ENCODE measurements at places on chromosomes 7 and 10.

DNA sequence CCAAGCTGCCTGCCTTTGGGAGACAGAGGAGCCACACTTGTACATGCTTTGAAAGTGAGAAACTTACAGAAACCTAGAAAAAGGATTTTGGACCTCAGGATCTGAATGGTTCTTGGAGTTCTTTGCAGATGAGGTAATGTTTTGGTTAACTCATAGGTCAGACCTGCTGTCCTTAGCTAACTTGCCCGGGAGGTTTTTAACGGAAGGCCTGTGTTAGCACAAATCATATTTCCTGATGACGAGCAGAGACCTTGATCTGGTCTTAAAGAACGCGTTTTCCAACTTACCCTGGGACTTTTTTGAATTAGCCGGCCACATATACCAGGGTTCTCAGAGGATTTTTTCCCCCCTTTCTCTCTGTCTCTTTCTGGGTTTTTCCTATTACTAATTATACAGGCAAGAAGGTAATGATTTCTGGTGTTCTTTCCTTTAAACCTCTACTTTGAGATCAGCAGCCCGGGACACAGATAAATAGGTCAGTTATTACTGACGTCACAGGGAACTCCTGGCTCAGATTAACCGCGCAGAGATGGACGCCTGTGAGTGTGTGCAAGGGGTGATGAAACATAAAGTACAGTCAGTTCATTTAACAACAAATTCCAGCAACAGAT is 101.7 kb upstream of the KLF6 start:
- no peak for DNase-seq

DNA sequence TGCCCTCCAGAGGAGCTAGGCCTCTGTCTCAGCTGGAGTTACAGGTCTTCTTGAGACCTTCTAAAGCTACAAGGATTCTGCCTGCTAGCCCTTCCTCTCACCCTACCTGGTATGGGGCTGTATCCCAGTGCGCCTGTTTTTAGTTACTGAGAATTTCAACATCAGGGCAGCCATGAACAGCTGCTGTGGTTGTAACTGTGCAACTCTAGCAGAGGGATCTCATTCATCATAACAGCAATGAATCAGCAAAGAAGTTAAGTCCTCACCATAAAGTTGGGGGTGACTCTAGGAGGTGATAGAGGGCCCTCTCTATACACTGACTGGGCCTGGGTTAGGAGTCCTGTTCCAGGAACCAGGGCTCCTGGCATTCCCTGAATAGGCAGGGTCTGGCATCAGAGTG is 14.0 kb upstream of the CDH23 start:
- no peak for DNase-seq

DNA sequence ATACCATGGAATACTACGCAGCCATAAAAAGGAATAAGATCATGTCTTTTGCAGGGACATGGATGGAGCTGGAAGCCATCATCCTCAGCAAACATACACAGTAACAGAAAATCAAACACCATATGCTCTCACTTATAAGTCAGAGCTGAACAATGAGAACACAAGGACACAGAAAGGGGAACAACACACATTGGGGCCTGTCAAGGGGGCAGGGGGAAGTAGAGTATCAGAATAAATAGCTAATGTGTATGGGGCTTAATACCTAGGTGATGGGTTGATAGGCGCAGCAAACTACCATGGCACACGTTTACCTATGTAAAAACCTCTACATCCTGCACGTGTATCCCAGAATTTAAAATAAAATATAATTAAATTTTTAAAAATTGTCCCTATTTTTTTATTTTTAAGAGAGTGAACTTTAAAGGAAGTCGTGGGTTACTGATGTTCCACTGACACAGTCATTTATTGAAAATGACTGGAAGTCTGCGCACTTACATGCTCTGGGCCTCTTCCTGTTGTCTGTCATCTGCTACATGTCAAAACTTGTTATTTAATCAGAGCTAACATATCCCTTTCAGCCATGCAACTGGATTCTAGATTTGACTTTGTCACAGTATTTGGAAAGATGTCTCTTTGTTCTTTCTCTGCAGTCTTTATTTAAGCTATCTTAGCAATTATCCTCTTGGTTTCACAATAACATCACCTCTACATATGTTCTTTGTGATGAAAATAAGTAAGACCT is 73.7 kb upstream of the ABCB5 start:
- DNase-seq: no peak

GRCh38 chr7:794671-795329 is 37.5 kb upstream of the SUN1 start:
- DNase-seq: no peak

DNA sequence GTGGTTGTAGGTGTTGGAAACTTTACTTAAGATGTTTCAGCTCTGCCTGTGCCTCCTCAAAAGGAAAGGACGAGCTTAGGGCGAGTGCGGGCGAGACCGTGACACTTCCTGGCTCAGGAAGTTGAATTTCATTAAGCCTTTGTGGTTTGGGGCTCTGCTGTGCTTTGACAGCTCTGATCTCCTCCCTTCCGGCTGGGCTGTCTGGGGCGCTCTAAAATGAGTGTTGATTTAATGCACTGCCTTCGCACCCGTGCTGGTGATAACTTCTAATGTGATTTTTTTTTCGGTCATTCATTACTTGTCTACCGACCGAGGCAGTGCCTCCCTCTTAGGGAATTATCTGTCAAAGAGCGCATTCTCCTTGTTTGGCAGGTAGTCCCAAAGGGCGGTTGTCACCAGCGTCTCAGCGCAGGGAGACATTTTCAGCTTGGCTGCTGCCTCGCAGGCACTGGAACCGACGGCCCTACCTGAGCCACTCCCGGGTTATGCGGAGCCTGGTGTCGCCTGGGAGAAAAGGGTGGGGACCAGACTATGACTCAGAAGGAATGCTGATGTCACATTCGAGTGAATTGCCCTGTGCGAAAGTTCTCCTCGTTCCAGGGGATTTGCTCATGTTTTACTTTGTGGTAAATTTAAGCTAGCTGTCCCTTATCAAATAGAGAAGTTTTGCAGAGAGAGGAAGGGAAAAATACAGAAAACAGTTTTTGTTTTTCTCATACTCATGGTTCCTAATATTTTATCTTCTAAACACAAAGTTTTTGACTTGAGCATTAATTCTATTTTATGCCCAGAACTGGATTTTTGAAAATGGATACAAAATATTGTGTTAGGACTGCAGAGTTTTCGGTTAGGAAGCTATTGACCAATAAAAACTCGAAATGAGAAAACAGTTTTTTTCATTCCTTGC is 920 bp downstream of the TES start:
- DNase-seq: no peak

DNA sequence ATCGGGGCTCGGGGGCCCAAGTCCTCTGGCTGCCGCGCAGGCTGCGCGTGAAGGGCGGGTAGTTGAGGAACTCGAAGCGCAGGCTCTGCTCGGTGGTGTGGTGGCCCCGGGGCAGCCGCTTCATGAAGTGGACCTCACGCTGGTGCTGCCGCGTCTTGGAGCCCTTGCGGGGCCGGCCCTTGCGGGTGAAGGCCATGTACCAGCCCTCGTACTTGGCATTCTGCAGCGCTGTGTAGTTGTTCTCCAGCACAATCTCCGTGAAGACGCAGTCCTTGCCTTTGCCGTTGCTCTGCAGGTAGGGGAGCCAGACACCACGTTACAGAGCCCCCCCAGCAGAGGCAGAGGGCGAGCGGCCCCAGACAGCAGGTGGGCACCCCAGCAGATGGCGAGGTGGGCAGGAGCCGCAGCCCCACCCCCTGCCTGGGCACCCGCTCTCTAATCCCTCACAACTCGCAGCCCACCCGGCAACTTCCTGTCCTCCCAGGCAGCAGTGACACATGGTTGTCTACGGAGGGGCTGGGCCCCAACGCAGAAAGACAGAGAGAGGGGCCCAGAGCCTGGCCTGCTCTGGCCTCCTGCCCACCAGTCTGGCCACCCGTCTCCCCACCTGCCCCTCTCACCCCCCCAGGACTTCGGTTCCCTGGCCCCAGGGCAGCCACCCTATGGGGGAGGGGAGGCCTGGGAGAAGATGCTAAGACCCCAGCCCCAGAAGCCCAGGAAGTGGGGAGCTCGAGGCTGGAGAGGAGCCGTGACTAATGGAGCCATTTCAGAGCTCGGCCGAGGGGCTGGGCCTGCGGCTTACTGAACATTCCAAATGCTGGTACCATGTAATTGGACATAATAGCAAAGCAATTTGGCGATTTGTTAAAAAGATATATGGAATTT is 5.3 kb downstream of the FGF8 start:
- no peak for DNase-seq

DNA sequence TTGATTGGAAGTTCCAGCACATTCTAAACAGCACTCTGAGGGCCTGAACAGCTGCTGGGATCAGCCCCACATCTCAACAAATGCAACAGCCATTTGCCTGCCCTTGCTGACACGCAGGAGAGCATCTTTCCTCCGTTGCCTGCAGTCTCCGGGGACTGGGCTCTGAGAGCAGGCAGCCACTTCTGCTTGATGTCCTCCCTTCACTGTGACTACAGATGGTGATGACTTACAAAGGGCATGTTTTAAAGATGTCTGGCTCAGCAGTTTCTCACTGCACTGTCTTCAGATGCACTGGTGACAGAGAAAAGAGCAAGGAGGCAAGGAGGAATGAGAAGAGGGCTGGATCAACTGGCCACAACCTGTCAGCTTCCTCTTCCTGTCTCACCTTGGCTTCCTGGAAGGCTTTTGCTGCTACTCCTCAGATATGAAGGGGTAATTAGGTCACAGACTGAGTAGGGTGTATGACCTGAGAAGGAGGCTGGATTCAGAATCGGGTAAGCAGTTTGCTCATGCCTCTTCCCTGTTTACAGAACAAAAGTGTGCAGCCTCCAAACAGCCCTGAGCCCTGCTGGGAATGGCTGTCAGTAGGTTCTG is 143.5 kb upstream of the GHITM start:
- no peak for DNase-seq

GRCh38 chr7:108193594-108194498 is 63.7 kb upstream of the LAMB4 start:
- no peak for DNase-seq

DNA sequence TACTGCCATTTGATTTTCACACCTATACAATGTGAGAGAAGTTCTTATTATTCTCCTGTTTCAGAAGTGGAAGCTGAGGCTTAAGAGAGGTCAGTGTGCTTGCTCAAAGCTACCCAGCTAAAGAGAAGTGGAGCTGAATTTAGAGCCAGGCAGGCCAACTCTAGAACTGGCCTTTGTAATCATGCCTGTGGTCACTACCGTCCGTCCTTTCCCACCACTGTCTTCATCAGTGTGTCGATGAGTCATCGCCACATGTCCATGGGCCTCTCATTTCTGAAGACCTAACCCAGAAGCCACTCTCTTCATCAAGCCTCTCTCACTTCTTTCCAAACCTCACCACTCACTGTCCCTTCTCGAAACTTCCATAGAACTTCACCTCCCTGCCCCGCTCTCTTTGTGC is 237.8 kb downstream of the KIAA1217 start:
- DNase-seq: no peak

GRCh38 chr7:32072397-32072796 is 2.2 kb upstream of the PDE1C start:
- DNase-seq: no peak

GRCh38 chr7:79612022-79612421 is 158.6 kb upstream of the MAGI2 start:
- DNase-seq: no peak

DNA sequence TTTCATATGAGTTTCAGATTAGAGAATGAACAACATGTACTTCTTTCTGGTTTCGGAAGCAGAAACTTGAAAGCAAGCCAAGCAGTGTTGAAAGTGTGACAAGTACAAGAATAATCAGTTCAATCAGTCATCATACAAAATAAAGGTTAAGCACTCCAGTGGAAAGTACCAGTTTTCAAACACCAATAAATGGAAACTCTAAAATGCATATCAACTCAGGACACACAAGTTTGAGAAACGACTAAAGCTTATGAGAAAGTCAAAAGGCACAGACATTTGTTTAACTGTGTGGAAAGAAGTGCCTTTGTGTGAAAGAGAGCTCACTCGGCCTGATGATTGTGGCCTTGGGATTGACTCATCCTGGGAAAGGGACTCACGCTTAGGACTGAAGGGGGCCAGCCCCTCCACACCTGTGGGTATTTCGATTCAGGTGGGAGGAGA is 60.6 kb upstream of the AKR1C1 start:
- DNase-seq: no peak

DNA sequence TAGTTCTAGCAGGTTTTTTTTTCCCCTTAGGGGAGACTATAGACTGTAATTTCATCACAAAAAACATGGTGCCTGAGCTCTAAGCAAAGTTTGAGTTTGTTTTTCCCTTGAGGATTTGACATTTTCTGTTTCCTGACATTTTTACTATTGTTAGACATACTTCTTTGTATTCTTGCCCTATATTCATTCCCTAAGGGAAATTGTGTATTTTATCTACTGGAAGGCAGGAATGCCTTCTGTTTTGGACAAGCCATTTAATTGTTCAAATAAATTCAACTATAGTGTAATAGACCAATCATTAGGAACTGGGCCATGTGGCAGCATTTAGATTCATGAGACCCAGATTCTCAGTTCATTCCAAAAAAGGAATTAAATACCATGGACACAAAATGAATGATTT is 335.0 kb downstream of the EXOC4 start:
- DNase-seq: no peak

DNA sequence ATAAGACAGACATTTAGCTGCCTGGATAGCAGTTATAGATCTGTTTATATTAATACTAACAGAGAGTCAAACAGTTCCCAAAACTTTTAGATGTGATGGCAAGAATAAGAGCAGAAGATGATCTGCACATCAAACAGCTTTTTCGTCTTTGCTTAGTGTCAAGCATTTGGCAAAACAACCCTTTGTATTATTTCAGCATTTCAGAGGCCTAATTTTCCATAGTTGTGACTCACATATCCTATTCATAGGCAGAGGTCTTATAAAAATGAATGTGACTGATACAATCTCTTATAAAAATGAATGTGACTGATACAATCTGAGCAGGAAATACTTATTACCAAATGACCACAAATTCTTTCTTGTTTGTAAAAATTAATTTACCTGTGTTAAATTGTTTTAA is 71.2 kb downstream of the LRRTM3 start:
- DNase-seq: no peak

DNA sequence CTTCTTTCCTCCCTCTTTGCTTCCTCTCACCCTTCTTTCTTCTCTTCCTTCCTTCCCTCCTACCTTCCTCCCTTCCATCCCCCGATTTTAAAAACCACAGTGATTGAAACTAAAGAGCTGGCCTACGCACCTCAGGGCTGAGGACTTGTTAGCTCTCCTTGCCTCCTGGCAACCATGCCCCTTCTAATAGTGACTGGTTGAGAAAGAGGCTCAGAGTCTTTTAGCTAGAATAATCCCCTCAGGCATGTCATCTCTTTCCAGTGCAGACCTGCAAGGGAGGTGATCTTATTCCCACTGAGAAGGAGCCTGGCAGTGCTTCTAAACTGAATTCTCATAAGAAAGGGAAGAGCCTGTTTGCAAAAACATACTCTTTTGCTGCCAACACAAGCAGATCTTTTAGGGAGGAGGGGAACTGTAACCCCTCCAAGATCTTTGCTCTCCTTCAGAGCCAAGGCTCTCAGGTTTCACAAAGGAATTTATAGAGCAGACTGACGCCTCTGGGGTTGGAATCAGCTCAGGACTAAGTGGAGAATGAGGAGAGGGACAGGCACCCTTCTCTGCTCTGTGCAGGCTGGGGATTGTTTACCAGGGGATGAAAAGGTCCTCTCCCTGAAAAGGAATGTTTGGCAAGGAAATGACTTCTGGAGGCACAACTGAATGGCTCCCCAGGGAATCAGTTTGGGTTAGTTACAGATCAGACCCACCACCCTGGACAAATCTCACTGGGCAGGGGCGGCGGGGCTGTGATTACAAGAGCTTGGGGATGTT is 9.4 kb upstream of the ANKRD1 start:
- no peak for DNase-seq

- no peak for DNase-seq
Measured at GRCh38 chr10:99573790-99574189, 41.0 kb downstream of the NKX2-3 start.

Data from hippocampal formation (tissue), 2 donors.